GM23248 (cell line): ENCODE measurements at places on chromosomes 11 and 22. TPM values are rescaled to one million over a fixed set of nuclear protein-coding genes. Genes with fewer than 3 reads are reported as not detected.

GRCh38 chr11:35964841-35965240, 21.0 kb downstream of the LDLRAD3 start:
- H3K27me3 ChIP-seq = no peaks in the 10 kb centered on the region
- H3K4me3 ChIP-seq = no peak overlapping the region
- H3K36me3 ChIP-seq = no peaks in the 10 kb centered on the region
- no peak overlapping the region for H3K27ac ChIP-seq
- DNase-seq = no peak

DNA sequence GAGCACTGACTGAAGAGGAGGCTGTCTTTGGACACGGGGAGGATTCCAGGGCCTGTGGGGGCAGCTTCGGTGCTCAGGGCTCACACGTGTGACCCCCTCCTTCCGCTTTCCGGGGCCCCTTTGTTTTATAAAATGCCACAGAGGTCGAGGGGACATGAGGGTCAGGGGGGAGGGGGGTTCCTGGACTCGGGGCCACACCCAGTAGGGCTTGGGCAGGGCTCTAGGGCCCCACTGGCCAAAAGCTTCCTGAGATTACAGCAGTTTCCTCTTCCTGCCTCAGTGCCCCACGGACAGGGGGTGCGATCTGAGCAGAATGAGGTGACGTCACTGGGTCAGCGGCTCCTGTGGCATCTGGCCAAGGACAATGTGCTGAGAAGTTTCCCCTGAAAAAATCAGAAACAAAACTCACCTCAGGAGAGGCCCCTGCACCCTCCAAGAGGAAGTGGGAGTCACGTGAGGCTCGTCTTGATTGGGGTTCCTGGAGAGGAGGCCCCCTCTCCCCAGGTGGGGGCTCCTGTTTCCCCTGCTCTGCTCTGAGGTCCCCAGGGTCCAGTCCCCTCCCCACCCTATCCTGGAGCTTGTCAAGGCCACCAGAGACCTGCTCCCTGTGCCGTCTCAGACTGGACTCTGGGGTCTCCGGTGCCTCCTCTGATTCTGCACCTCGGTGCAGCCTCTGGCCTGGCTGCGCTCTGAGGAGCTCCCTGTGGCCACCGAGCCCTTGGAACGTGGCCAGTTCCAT, 6.4 kb upstream of the IFITM3 start:
- H3K27ac ChIP-seq = no peak overlapping the region
- peak; percentile 40 for DNase-seq
- H3K4me1 ChIP-seq = peaks cover 9% of the 10 kb centered on the region; the same call in 1 of the 2 replicates
- no peaks in the 10 kb centered on the region for H3K36me3 ChIP-seq
- no peak overlapping the region for H3K4me3 ChIP-seq

DNA sequence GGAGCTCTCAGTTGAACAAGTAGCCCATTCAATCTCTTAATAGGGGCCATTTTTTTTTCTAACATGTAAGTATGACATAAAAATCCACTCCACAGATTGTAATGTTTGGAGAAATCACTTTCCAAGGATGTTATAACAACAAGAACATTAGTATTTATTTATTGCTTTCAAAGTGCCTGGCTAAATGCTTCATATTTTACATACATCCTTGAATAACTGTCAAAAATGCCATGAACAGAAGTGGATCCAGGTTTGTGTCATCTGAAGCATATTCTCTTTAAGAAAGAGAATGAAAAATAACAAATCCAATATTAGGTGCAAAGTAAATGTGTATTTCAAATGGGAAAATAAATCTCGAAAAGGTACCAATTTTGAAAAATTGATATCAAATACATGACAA, 344.0 kb upstream of the FAT3 start:
- H3K4me3 ChIP-seq = no peak overlapping the region
- H3K27ac ChIP-seq = no peak overlapping the region
- H3K4me1 ChIP-seq = no peaks in the 10 kb centered on the region

- H3K4me3 ChIP-seq = peak overlapping the region; percentile 95
- H3K27ac ChIP-seq = peak overlapping the region; percentile 88
Measured at GRCh38 chr11:74169738-74170458, 904 bp downstream of the C2CD3 start.

DNA sequence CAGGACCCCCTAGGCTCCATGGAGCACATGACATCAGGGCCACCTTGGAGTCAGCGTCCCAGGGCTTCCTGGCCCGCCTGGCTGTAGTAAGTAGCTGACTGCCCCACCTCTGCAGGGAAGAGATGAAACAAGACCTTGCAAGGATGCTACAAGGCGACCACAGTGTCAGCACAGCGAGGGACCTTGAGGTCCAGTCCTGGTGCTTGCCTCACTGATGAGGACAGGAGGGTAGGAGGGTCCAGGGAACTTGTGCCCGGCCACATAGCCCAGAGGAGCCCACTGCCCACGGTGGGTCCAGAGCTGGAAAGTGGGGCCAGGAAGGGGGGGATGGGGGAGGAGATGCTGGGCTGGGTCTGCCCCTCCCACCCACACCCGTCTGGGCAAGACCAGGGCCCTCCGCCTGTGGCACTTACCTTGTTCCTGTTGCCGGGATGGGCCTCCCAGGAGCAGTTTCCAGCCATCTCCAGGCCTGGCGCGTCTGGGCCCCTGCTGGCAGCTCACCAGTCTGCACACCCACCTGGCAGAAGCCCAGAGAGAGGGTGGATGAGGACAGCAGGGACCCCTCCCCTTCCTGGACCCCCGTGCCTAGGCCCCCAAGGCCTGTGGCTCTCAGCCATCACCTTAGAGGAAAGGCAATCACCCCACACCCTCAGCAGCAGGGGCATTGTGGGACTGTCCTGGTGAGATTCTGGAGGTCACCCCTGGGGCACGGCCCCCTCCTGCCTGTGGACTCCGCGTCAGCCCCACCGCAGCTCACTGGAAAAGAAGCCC, 3.4 kb downstream of the MRGPRF start:
- peak overlapping the region; percentile 97 for H3K27ac ChIP-seq
- peak; percentile 47 for DNase-seq
- H3K4me1 ChIP-seq = peaks cover 44% of the 10 kb centered on the region
- H3K27me3 ChIP-seq = no peaks in the 10 kb centered on the region
- H3K4me3 ChIP-seq = no peak overlapping the region

DNA sequence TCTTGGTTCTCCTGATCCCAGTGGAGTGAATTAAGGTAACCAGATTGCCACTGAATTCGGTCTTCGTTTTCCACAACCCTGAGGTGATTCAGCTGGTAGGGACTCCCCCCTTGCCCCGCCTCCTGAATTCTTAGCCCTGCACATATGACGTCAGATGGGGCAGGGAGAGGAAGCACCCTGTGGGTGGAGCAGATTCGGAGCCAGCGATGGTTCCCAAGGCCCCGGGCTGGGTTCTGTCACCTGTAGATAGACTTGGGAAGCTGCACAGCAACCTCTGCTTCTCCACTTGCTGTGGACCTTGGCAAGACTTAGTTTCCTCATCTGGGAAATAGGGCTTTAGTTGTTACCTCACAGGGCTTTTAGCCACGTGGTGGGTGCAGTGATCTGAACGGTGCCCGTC, 67.8 kb downstream of the CTTN start:
- H3K36me3 ChIP-seq = no peaks in the 10 kb centered on the region
- no peak overlapping the region for H3K27ac ChIP-seq
- peak; percentile 46 for DNase-seq
- H3K4me1 ChIP-seq = no peaks in the 10 kb centered on the region

- H3K4me3 ChIP-seq = no peak overlapping the region
- no peaks in the 10 kb centered on the region for H3K27me3 ChIP-seq
- peak; percentile 29 for DNase-seq
- peaks cover 23% of the 10 kb centered on the region for H3K4me1 ChIP-seq
Measured at GRCh38 chr22:42959576-42960509, 55.1 kb downstream of the PACSIN2 start.

- DNase-seq = no peak
- H3K36me3 ChIP-seq = peaks cover 40% of the 10 kb centered on the region
- H3K27ac ChIP-seq = peak overlapping the region; percentile 69; the same call in 1 of the 2 replicates
- H3K27me3 ChIP-seq = no peaks in the 10 kb centered on the region
Measured at GRCh38 chr22:32843300-32843699, 41.8 kb downstream of the TIMP3 start.

DNA sequence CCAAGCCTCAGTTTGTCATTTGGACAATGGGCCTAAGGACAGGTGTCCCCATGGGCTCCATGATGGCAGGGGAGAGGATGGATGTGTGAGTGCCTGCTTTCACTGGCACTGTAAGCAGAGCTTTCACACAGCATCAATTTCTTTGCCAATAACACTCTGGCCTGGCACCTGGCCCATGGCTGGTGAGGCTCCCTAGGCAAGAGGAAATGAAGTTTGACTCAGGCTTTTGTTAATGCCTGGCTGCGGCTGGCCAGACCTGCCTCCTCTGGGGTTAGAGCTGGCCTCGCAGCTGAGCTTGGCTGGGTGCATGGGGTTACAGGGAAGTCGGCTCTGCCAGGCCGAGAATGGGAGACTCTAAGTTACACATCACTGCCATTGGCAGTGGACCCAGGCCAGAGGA, 30.0 kb upstream of the SEZ6L start:
- no peak for DNase-seq
- no peak overlapping the region for H3K4me3 ChIP-seq
- no peaks in the 10 kb centered on the region for H3K4me1 ChIP-seq
- no peaks in the 10 kb centered on the region for H3K27me3 ChIP-seq
- H3K36me3 ChIP-seq = no peaks in the 10 kb centered on the region

GRCh38 chr11:79942090-79942489, 501.3 kb upstream of the TENM4 start:
- H3K4me1 ChIP-seq = no peaks in the 10 kb centered on the region
- no peak overlapping the region for H3K27ac ChIP-seq
- no peak for DNase-seq
- no peak overlapping the region for H3K4me3 ChIP-seq
- H3K27me3 ChIP-seq = no peaks in the 10 kb centered on the region

DNA sequence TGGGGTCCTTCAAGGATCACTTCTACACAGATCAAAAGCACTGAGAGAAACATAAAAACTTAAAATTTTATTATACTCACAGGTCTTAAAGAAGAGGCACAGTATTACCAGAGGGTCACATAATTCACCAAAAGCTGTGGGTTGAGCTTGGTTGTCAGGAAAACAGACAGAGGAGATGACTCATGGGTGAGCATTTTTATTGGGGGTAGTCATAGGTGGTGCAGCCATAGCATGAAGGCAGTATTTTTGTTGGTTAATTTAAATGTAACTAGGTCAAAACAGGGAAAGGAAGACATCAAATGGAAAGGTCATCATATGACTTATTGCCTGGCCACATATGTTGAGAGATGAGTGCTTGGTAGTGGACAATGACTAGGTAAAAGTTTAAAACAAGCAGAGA, 24.2 kb downstream of the OR5B17 start:
- H3K27me3 ChIP-seq = no peaks in the 10 kb centered on the region
- H3K27ac ChIP-seq = peak overlapping the region; percentile 81
- H3K4me3 ChIP-seq = peak overlapping the region; percentile 3; the same call in 1 of the 2 replicates
- H3K36me3 ChIP-seq = no peaks in the 10 kb centered on the region; the same call in 1 of the 2 replicates
- peak; percentile 86 for DNase-seq

DNA sequence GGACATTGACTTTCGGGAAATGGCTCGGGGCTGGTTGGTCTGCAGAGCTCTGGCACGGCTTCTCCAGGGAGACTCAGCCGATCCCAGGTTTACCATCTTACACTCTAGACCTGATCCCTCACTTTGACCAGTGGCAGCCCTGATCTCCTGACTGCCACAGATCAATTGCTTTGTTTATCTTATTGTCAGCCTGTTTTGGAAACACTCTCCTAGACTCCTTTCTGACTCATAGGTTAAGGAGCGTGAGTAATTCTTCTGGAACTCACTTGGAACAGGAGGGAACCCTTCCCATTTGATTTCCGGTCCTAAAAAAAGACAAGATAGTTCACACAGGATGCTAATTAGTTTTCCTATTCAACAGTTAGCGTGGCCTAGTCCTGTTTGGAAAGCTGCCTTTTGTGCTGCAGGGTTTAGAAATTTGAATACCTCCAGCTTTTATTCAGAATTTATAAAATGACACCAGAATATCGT, 16.0 kb upstream of the BMAL1 start:
- H3K4me3 ChIP-seq = peak overlapping the region; percentile 48
- peak overlapping the region; percentile 99 for H3K27ac ChIP-seq
- DNase-seq = peak; percentile 94
- H3K36me3 ChIP-seq = no peaks in the 10 kb centered on the region

DNA sequence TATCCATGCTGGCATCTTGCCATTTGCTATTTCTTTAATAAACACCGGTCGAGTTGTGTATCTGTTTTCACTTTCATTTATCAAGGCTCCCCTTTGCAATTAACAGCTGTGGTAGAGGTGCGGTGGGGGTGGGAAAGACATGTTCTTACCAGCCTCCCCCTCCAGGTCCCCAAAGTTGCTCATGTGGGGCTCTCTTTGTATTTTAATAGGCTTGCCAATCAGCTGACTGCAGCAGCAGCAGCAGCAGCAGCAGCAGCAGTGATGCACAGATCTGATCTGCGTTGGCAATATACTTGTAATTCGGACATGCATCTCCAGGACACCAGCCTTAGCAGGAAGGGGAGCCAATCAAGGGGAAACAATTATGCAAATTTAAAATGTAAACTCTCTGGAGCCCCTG, 40.3 kb upstream of the E2F8 start:
- DNase-seq = peak; percentile 13
- no peaks in the 10 kb centered on the region; the same call in 1 of the 2 replicates for H3K27me3 ChIP-seq
- H3K27ac ChIP-seq = no peak overlapping the region

DNA sequence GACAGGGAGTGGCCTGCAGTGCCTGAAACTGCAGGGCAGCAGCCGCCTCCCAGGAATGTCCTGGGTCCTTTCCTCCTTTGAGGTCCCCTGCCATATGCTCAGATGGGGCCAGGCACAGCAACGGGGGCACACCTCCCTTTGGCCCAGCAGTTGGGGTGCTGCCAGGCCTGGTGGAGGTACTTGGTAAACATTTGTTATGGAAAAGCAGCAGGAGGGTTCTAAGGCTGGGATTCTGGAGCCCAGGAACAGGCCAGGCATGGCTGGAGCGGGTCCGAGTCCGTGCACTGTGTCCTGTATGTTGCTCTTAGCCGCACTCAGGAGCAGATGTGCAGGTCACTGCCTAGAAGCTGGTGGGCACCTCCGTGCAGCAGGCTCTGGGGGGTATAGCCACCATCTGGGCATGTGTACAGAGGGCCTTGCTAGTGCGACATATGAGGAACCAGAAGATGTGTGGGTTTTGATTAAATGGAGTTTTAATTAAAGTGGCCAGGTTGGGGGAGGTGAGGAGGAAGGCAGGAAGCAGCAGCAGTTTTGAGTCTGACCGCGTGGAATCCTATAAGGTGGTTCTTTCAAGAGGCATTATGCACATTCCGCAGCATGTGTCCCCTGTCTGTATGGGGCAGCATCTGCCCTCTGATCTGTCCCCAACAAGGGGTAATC, 1.5 kb downstream of the ADORA2A start:
- no peak overlapping the region for H3K27ac ChIP-seq
- DNase-seq = no peak
- peaks cover 8% of the 10 kb centered on the region for H3K4me1 ChIP-seq
- no peaks in the 10 kb centered on the region for H3K27me3 ChIP-seq

The CASP5 gene
- not detected in 2 replicates for total RNA-seq

The MRGPRE gene
- not detected in 2 replicates for total RNA-seq

The OR52N4 gene
- 0.43 TPM in 1 of 2 replicates, not detected in the other for total RNA-seq
